ENCODE measurements at places on chromosomes 7 and 10.
A peak's percentile ranks its signal among the peaks of the same experiment; 100 is the strongest.

DNA sequence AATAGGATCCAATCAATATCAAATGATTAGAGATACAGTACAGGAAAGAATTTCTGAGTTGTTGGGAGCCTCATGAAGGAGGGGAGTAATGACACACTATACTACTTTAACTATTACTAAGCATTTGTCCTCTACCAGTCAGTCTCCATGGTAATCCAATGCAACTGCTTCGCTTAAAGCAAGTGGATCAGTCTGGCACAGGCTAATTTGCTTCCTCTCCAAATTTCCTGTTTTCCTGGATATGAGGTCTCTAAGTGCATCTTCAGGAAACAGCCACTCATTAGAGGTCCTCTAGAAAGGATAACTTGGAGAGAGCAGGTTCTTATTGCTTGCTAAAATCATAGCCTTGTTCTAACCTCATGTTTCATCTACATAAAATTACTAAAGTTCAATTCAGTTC is 8.4 kb upstream of the SEPTIN7 start:
- H3K4me1 ChIP-seq = no peaks in the 10 kb centered on the region
- peaks cover 11% of the 10 kb centered on the region for H3K36me3 ChIP-seq
- H3K27ac ChIP-seq = no peak overlapping the region
- no peak for DNase-seq
- no peak overlapping the region for H3K4me3 ChIP-seq

DNA sequence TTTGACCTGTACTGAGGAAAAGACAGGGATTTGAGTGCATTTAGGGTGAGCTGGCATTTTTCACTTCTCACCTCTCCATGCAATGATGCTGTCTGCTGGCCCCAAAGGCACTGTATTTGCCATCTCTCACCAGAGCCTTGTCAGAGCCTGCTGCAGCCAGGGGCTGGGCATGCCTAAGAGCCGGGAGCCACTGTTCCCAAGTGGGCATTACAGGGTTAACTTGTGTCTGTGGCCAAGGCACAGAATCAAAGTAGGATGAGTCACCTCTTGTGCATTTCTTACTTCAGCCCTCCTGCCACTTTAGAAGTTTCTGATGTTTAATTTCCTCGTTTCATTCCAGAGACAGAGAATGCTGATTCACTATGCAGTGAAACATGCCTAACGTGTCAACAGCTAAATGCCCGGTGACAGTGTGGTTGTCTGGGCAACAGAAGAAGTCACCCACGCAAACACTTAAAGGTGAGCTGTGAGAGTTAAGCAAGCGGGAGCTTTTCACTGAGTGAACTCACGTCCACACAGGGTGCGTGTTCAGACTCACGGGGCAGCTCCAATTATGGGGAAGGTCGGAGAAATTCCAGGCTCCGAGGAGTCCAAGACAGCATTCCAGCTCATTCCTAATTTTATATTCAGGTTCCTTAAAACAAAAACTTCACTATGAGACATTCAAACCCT is 57.1 kb upstream of the IGFBP3 start:
- no peaks in the 10 kb centered on the region for H3K27me3 ChIP-seq
- no peak overlapping the region for H3K27ac ChIP-seq
- H3K4me3 ChIP-seq = no peak overlapping the region
- peaks cover 7% of the 10 kb centered on the region for H3K36me3 ChIP-seq
- H3K4me1 ChIP-seq = no peaks in the 10 kb centered on the region
- peak; percentile 57 for DNase-seq

DNA sequence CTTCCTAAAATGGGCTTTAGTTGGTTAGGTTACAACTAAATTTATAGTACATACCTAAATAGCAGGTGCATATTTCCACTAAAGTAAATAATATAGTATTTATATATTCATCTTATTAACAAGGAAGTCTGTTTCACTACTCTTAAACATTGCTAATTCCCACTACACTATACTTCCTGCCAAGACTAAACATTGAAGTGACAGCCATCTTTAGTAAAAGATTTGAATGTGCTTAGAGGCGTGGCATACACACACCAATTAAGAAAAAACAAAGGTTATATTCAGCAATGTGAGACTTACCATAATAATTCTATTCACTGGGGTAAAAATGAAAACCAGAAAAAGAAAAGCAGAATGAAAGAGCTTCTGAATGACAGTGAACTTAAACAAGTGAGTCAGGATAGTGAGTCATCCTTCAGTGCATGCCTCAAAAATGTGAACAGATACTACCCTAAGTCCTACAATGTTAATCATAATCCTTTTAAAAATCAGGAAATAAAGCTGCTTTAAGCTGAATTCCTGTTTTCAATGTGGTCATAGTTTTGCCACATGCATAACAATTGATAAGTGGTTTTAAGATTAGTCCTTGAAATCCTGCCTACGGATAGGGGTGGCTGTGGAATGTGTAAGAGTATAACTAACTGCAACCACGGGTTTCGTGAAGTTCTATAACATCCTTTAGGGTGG is 59.4 kb downstream of the USP6NL start:
- H3K36me3 ChIP-seq = peaks cover 2% of the 10 kb centered on the region
- H3K4me1 ChIP-seq = no peaks in the 10 kb centered on the region
- no peak overlapping the region for H3K27ac ChIP-seq

DNA sequence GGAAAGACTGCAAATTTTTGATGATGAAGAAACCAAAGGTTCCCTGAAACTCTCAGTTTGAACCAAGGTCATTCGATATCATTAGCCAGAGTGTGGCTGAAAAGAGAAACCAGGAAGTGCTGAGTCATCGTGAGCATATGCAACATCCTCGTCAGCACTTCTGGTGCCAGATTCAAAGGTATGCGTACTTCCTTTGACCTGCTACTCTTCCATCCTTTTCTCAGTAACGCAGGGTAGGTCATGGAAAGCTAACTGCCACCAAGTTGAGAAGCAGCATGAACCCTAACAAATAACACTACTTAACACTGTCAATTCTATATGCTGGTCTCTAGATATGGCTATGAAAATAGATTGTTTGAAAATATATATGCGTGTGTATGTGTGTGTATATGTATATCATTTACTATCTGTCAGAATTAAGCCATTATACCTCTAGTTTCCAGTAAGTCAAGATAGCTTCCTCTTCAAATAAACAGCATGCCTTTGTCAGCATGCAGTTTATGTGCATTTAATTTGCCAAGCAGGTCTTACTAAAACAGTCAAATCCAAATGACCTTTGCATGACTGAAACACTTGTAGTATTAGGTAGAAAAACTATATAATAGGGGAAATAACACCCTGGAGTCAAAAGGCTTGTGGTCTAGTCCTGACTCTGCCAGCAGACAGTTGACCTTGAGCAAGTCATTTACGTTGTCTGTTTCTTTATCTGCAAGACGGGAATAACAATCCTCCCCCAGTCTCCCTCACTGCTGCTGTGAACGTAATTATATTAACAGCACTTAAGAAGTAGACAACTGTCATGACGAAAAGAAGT is 26.4 kb downstream of the CDK6 start:
- H3K4me1 ChIP-seq = peaks cover 14% of the 10 kb centered on the region
- H3K27me3 ChIP-seq = no peaks in the 10 kb centered on the region
- H3K4me3 ChIP-seq = no peak overlapping the region
- H3K36me3 ChIP-seq = peaks cover 5% of the 10 kb centered on the region
- peak; percentile 43 for DNase-seq

- no peaks in the 10 kb centered on the region for H3K27me3 ChIP-seq
- no peak for DNase-seq
- H3K4me1 ChIP-seq = no peaks in the 10 kb centered on the region
- H3K4me3 ChIP-seq = no peak overlapping the region
Observed at GRCh38 chr10:17025444-17026295, 103.9 kb downstream of the CUBN start.

- H3K27me3 ChIP-seq = no peaks in the 10 kb centered on the region
- H3K36me3 ChIP-seq = no peaks in the 10 kb centered on the region
- no peaks in the 10 kb centered on the region for H3K4me1 ChIP-seq
- DNase-seq = no peak
- H3K27ac ChIP-seq = no peak overlapping the region
- H3K4me3 ChIP-seq = no peak overlapping the region
Observed at GRCh38 chr7:105002-105401, 87.4 kb upstream of the FAM20C start.

GRCh38 chr10:72009425-72010081 is 45.4 kb downstream of the CHST3 start:
- H3K4me1 ChIP-seq = no peaks in the 10 kb centered on the region
- DNase-seq = no peak
- peaks cover 2% of the 10 kb centered on the region for H3K36me3 ChIP-seq
- no peak overlapping the region for H3K4me3 ChIP-seq

DNA sequence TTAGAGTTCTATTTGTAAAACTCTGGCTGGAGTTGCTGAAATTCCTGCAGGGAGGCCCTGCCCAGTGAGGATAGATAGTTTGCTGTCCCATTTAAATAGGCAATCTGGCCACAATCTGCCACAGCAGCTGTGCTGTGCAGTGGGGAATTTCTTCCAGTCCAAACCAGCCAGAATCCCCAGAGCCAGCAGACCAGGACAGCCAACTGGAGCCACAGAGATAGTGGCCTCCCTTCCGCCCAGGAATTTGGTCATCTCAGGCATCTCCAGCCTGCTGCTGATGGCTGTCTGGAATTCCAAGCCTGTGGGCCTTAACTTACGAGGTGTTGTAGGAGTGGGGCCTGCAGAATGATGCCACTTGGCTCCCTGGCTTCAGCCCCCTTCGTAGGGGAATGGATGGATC is 643.4 kb downstream of the DNAJB9 start:
- no peaks in the 10 kb centered on the region for H3K36me3 ChIP-seq
- no peaks in the 10 kb centered on the region for H3K27me3 ChIP-seq
- no peak for DNase-seq
- H3K27ac ChIP-seq = no peak overlapping the region

- H3K4me1 ChIP-seq = no peaks in the 10 kb centered on the region
- no peak overlapping the region for H3K27ac ChIP-seq
- H3K36me3 ChIP-seq = no peaks in the 10 kb centered on the region
- no peaks in the 10 kb centered on the region for H3K27me3 ChIP-seq
Observed at GRCh38 chr10:49273626-49274025, 25.3 kb upstream of the C10orf71 start.

DNA sequence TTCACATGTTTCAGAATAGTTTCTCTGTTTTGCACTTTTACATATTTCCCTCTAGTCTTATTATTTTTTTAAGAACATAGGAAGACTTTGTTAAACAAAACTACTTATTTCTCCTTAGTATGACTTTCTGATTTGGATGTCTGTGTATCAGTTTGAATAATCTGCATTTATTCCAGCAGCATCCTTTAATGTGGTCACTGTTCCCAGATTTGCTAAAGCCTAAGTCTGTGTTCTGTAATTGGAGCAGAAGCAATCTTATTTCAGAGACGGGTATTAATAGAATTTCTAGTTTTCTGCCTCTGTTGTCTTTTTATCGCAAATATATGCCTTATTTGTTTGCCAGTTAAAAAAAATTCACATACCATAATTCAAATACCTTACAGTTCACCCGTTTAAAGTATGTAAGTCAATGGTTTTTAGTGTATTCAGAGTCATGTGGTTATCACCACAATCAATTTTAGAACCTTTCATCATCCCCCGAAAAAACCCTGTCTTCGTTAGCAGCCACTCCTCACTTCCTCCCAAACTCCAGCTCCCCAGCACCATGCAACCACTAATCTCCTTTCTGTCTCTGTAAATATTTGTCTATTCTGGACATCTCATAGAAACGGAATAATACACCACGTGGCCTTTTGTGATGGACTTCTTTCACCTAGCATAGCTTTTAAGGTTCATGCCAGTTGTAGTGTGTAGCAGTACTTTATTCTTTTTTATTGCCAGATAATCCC is 58.7 kb downstream of the INPP5F start:
- H3K27ac ChIP-seq = no peak overlapping the region
- H3K4me1 ChIP-seq = peaks cover 3% of the 10 kb centered on the region
- H3K27me3 ChIP-seq = no peaks in the 10 kb centered on the region
- no peak overlapping the region for H3K4me3 ChIP-seq

DNA sequence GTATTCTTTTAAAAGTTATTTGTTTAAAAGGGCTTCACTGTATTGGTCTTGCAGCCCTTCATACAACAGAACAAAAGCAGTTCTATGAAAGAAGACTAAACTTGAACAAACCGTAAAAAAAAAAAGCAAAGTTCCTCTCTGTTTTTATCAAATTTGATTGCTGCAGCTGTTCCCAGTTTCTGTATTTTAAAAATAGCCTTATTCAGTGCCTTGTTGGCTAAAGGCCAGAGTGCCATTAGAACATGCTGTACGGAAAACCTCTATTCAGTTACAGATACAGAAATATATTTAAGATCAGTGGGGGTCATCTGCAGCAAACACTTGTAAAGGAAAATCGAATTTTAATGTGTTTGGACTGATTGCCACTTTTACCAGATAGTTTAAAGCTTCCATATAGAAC is 207.8 kb upstream of the ETV1 start:
- DNase-seq = no peak
- H3K4me1 ChIP-seq = no peaks in the 10 kb centered on the region
- no peak overlapping the region for H3K27ac ChIP-seq
- H3K4me3 ChIP-seq = no peak overlapping the region
- H3K36me3 ChIP-seq = peaks cover 2% of the 10 kb centered on the region
- no peaks in the 10 kb centered on the region for H3K27me3 ChIP-seq

DNA sequence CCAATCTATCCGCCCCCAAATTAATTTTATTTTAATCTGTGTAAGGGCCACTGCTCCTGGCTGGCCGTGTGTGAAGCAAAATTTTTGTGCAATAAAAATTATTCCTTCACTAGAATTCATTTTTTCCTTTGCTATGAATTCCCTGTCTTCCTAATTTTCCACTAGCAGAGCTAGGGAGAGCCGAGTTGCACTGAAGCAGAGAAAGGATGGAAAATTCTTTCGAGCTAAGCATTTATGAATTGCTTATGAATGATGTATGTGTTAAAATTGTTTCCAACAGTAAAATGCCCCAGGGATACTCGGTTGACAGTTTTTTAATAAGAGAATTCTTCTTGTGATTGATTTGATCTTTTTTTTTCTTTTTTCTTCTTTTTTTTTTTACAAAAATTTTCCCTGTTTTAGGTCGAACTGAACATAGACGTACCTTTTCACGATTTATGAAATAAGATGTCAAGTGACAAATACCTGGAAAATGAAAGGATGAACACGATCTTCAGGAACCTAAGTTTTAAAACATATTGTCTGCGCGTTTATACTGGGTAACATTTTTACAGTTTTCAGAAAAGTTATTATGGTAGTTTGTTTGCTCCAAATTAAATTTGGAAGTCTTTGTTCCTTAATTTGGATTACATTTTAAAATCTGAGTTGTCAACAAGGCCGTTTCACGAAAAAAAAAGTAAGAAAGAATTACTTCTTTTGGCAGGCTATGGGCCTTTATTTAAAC is 288.8 kb upstream of the NFE2L3 start:
- no peaks in the 10 kb centered on the region for H3K36me3 ChIP-seq
- no peak for DNase-seq
- H3K27me3 ChIP-seq = peaks cover 36% of the 10 kb centered on the region
- no peak overlapping the region for H3K27ac ChIP-seq

DNA sequence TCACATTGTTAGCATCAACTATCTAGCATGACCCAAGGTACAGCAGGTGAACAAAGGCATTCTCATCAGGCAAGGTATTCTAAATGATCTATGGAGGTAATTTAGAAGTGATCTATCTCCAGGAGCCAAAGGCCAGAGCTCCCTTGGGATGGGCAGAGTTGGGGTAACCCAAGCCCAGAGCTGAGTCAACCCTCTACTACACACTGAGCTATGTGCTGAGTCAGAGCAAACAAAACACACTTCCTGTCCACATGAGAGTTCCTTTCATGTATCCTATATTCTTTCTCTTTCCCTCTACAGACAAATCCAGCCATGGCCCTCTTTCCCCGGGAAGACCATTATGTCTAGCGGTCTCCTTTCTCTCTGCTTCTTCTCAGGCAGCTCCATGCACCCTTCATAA is 68.2 kb upstream of the AGK start:
- no peaks in the 10 kb centered on the region for H3K36me3 ChIP-seq
- H3K4me3 ChIP-seq = no peak overlapping the region
- no peaks in the 10 kb centered on the region for H3K4me1 ChIP-seq
- no peak overlapping the region for H3K27ac ChIP-seq
- H3K27me3 ChIP-seq = no peaks in the 10 kb centered on the region

Data from H9 (cell line).